Stimulated activated CD8-positive, alpha-beta memory T cell treated with anti-CD3 and anti-CD28 coated beads, Interleukin-7, amount 100 ng/mL, for 4 hours (primary cell): ENCODE measurements at places on chromosomes 5 and 9.

DNA sequence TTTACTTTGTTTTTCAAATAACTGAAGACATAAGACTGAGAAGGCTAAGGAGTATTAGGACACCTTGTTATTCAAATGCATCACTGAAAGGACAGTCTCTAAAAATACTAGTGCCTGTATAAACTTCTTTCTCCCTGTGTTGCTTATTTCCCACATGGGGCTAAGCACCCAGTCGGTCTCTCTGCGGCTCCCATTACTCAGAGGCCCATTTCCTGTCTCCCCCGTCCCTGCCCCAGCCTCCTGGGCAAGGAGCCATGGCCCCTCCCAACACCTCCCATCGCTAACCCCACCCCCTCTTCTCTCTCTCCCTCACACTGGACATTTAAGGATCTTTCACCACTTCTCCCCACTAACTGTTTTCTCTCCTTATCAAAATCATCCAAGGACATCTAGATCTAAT is 81.9 kb downstream of the EBF1 start:
- DNase-seq = no peak

GRCh38 chr5:113989278-113989912 is 372.5 kb upstream of the KCNN2 start:
- no peak for DNase-seq

- no peak for DNase-seq
These were observed 14.0 kb upstream of the CREBRF start for GRCh38 chr5:173041881-173042762.

DNA sequence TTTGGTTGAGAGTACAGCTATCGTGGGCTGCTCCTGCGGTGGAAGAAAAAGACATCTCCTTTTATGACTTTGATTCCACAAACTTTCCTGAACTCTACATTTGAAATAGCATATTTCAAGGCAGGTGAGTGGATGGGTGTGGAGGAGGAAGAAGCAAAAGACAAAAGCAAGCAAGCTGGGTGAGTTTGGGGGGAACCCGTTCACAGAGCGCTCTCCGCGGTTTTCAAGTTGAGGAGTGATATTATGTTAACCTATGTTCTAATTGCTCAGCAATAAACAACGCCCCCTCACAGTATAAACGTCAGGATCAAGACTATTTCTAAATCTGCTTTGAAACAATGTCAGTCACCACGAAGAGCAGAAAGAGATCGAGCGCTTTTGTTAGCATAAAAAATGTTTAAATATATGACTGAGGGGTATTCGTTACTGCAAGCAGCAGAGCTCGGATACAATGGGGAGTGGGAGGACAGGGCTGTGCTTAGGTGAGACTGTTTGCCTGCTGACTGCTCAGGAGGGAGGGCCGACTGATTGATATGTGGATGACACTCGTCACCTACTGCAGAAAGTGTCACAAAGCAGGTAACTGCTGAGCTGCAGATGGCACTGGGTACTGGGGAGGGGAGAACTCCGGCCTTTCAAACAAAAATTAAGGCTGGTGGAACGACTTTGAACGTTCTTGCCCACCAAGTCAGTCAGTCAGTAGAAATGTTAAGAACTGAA is 236.5 kb downstream of the DRD1 start:
- DNase-seq = no peak

DNA sequence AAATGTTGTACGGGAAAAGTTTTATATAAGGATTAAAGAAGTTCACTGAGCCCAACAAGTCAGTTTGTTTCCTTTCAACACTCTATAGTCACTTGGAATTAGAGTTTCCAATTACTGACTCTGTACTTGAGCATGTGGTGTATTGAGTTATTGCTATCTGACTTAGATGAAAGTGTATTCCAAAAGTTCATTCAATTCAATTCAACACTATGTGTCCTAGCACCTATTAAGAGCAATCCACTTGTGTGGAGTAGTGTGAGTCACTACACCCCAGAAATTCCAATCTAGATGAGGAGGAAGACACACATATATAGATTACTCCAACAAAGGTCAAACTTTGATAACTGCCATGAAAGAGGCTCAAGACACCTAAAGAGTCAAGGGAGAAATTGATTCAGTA is 98.2 kb upstream of the SLCO6A1 start:
- DNase-seq = no peak

DNA sequence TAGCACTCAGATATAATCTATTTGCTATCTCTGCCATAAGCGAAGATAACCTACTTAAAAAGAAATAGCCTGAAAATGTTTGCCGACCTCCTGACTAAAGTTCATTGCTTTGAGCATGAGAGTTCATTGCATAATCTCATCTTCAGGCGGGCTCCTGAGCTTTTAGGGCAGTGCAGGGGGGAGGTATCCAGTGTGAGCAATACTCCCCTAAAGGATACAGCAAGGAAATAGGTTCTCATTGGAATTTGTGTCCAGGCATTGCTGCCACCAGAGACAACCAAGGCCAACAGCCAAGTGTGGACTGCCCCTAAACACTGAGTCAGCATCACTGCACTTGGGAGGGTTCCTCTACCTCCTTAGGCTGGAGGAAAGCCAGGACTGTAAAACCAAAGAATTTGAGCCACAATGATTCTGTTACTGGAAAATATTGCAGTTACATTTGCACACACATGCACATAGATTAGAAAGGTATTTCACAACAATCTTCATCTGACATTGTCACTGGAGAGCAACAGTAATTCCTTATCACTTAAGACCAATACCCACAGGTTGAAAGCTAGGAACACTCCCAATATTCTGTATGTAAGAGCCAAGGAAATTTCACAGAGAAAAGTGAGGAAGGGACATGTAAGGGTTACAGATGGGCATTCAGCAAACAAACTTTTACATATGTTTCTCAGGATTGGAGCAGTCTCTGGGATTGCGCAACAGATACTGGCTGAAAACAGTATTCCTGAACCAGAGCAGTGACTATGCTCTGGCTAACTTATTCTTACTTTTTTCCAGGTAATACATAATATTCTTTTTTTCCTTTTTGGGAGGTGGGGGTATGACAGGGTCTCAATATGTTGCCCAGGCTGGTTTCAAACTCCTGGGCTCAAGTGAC is 98.6 kb upstream of the TLE1 start:
- DNase-seq = no peak

DNA sequence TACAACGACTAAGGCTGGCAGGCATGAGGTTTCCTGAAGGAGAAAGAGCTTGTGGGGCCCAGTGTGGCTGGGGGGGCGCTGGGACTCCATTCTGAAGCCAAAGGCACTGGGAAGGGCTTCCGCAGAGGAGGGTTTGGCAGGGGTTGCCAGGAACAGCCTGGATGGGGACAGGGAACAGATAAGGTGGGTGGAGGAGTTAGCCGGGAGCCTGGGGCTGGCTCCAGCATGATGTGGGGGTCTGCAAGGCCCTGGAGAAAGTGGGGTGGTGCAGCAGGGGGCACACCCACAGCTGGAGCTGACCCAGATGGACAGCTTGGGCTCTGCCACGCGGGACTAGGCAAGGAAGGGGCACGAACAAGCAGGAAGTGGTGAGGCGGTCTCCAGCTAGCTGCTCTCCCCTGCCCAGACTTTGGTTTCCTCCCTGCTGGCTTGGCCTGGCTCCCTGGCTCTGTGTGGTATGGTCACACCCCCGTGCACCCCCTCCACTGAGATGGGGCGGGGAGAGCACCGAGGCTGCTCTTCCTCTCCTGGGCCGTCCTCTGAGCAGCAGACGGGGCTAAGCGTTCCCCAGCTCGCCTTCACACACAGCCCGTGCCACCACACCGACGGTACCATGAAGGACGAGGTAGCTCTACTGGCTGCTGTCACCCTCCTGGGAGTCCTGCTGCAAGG is at the start of gene LTC4S:
Gene LTC4S (plus strand): TSS at position 519 of the 672 bp plus-strand sequence. CDS start 95 bp downstream, at position 614.
- peak; percentile 31 for DNase-seq

GRCh38 chr9:27131731-27132130 is 22.7 kb downstream of the TEK start:
- DNase-seq = no peak

DNA sequence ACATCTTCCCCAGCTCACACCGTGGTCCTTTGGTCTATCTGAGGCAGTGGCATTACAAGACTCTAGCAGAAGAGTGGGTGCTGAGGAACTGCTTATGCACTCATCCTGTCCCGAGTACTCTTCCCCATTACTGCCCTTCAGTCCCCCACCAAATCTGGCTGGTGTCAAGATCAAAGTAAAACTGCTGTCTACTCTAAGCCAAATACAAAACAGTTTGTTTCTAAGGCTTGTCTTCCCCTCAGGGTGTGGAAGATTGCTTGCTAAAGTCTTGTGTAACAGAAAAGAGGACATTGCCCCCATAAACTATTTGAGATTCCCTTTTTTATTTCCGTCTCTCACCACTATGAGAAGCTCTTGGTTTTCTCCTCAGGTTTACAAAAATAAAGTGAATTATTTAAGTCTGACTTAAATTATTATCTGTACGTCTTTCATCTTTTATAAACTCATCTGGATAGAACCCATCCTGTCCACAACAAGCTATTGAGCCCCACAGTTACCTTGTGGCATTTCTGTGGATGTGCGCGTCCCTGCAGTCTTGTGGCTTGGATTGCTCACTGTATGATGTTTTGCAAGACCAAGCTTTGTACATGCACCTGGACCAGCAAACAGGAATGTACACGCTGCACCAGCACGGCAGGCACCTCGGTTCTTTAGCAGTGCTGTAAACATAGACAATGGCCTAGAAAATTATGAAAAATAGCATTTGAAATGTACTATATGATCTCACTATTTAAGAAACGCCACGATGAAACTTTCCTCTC is 61.0 kb downstream of the CYSTM1 start:
- no peak for DNase-seq

GRCh38 chr5:147949711-147950573 is 43.6 kb upstream of the C5orf46 start:
- no peak for DNase-seq

DNA sequence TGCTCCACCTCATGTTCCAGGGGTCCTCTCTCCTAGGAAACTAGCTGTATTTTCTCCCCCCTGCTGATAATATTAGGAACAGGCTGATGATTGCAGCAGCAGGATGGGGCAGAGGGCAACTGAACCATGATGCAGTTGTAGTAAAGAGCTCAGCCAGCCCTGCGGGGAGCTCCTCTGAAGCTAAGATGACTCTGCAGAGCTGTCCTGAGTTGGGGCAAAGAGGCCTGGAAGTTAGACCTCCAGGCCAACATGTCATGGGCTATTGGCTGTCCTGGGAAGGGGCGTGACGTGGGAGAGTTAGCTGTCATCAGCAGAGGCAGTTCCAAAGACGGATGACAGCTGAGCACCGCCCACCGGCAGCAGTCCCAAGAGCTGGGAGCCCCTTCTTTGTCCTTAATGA is 6.6 kb upstream of the FBP1 start:
- no peak for DNase-seq

GRCh38 chr5:179516221-179516620 is 34.1 kb upstream of the RUFY1 start:
- no peak for DNase-seq

- DNase-seq = no peak
These were observed 29.8 kb upstream of the TMEM161B start for GRCh38 chr5:88298425-88298824.
